ENCODE measurements at places on chromosomes 3 and 15.

- DNase-seq: no peak
Observed at GRCh38 chr15:95687061-95687460, 643.4 kb upstream of the NR2F2 start.

DNA sequence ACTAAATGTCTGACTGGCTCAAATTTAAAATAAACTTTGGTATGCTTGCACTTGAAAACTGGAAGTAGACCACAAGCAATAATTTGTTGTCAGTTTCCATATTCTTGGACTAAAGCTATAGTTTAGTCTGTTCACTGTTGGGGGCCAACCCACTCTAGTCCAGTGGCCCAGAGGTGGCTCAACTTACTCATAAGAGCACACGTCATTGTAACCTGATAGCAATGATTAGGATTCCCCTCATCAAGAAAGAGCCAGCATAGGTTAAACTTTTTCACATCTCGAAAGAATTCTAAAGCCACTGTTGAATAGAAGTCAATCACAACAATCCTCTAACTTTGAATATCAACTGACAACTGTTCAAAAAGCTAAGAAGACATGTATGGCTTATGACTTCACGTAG lies 147.0 kb downstream of the MEIS2 start:
- no peak for DNase-seq

DNA sequence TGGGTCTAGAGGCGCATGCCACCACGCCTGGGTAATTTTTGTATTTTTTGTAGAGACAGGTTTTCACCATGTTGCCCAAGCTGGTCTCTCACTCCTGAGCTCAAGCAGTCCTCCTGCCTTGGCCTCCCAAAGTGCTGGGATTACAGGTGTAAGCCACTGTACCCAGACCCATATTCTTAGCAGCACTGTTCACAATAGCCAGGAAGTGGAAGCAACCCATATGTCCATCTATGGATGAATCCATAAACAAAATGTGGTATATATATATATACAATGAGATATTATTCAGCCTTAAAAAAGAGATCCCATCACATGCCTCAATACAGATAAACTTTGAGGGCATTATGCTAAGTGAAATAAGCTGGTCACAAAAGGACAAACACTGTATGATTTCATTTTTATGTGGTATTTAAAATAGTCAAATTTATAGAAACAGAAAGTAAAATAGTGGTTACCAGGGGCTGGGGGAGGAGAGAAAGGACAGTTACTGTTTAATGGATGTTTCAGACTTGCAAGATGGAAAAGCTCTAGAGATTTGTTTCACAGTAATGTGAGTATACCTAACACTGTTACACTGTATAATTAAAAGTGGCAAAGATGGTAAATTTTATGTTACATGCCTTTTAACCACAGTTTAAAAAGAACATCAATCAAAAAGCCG lies 35.7 kb upstream of the GRAMD1C start:
- DNase-seq: no peak

DNA sequence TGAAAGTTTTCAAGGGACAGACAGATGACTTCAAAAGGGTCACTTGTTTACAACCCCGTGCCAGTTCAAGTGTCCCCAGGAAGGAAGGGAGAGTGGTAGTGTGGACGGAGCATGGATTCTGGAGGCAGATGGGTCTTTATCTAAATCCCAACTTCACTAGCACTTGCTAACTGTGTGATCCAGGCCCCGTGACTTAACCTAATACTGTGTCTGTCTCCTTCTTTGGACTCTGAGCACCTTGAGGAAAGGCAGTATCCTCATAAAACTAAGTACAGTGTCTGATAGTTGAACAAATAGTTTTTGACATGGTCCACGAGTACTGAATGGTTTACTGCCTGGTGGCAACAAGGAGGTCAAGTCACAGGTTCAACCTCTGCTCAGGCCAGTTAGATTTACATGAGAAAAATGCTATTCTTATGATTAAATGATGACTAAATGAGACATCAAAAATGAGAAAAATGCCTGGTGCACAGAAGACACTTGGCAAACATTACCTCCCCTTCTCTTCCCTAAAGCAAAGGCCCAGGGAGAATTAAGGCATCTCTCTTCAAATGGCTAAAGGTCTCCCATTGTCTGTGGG lies 48.9 kb downstream of the ABCC5 start:
- no peak for DNase-seq

DNA sequence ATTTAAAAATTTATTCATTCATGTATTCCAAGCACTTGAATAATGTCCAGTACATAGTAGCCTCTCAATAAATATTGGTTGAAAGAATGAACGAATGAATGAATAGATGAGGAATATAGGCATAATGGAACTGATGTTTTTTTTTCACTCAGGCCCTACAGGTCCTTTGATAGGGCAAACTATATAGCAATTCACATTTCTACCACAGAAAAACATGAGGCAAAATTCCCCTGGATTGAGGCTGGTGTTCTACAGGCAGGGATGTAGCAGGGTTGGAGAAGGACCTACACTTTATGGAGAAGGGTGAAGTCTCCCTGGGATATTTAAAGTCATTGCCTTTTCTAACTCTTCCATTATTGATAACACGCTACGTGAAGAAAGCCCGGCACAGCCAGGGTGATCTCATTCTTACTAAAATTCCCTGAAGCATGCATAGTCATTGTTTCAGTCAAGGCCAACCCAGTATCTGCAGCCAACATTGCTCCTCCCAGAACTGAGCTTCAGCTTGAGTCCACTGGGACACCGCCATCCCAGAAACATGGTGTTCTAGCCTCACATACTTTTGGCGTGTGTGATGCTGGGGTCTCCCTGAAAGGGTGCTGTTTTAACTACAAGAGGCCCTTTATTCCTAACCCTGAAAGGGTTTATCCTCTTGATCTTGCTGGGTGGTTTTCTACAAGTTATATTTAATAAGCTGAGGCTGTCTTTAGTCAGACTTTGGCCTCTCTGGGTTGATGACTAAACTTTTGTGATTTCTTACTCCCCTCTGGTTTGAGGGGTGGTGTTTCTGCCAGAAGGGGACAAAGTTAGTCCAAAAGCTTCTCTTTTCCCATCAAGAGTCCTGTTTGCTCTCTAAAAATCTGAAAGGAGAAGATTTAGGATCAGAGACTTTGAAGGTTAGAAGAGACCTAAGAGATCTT lies 25.9 kb upstream of the FBN1 start:
- no peak for DNase-seq

DNA sequence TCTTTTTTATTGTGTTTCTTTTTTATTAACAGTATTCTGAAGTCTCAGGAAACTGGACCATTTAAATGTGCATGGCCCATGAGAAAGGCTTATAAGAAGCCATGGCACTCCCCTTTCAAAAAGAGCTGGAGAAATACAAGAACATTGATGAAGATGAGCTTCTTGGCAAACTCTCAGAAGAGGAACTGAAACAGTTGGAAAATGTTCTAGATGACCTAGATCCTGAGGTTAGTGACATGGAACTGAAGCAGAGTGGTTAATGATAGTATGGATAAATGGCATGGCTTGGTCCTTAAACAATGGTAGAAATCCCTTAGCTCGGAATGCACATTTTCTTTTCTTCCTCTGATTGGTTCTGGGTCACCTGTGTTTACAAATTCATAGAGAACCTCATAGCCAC lies 14.9 kb downstream of the TMOD2 start:
- DNase-seq: no peak

DNA sequence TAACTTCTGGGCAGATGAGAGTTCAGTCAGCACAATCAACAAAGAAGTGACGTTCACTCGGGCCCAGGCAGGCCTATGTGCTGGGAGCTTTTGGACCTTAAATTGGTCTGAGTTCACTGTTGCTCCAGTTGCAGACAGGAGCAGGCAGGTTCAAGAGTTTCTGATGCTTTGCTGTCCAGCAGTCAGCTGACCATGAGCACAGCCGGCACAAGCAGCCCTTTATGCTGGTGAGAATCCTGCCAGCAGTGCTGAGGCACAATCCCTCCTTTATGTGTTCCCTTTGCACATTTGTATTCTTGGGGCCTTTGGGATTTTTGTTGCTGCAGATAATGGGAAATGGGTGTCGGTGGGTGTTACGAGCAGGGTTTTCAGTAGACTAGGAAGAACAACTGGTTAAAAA lies 81.2 kb upstream of the GOLGA8J start:
- DNase-seq: no peak

GRCh38 chr3:123371859-123372685 lies 76.8 kb downstream of the ADCY5 start:
- DNase-seq: no peak

- DNase-seq: no peak
Observed at GRCh38 chr3:23244324-23245041, 41.4 kb downstream of the UBE2E2 start.

DNA sequence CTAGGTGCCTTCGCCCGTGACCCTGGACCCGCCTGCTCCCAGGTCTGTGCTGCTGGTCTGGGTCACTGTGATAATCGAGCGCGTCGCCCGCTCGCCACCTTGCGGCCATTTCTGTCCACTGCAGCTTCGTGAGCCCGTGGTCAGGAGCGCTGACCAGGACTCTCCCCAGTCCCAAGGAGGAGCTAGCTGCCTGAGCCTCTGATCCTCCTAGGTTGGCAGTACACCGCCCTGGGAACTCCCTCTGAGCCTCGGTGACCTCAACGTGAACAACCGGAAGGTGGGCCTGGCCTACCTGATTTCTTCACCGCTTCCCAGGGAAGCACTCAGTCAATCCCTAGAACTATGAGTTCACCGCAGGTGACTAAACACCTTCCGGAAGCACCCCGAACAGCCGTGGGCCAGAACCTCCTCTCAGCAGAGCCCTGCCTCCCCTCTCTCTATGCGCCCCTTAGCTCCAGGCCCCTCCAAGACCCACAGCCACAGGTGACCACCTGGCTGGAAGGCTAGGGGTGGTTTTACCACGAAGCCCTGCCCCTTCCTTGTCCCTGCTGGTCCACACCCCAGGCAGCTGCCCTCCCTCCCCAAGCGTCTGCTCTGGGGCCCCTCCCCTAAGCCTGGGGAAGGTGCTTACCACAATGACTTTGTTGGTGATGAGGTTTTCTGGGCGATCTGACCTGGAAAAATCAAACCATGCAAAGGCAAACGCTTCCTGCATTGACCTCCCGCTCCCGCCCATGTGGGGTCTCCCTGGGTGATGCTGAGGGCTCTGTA lies 9.7 kb downstream of the PLA2G4D start:
- DNase-seq: no peak

GRCh38 chr3:62818347-62818746 lies 56.9 kb downstream of the CADPS start:
- DNase-seq: no peak

DNA sequence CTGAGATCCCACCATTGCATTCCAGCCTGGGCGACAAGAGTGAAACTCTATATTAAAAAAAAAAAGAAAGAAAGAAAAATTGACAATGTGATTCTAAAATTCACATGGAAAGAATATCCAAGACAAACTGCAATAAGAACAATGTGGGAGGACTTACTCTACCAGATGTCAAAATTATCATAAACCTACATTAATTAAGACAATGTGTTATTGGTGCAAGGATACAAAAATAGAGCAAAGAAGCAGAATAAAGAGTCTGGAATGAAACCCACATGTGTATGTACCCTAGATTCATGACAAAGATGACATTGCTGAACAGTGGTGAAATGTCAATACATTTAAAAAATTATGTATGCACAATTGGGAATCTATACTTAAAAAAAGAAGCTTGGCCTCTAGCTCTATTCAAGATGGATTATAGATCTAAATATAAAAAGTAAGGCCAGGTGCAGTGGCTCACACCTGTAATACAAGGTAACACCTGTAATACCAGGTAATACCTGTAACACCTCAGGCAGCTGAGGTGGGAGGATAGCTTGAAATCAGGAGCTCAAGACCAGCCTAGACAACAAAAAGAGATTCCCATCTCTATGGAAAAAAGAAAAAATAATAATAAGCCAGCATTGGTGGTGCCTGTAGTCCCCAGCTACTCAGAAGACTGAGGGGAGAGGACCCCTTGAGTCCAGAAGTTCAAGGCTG lies 45.7 kb downstream of the ZBTB11 start:
- DNase-seq: no peak

DNA sequence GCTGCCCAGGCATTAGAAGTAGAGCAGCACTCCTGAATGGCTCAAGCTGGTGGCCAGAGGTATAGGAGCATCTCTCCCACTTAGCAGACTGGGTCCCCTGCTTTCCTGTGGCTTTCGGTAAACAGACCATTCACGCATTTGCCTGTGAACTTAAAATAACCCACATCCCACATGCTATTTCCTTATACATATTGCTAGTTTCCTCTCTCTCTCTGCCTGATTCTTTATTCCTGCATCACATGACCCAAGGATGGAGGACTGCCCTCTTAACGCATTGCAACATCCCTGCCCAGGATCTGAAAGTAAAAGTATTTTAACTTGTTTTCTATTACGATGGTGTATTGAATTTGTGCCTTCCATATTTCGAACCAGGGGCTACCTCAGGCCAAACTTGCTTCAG lies 43.4 kb upstream of the NLGN1 start:
- no peak for DNase-seq

DNA sequence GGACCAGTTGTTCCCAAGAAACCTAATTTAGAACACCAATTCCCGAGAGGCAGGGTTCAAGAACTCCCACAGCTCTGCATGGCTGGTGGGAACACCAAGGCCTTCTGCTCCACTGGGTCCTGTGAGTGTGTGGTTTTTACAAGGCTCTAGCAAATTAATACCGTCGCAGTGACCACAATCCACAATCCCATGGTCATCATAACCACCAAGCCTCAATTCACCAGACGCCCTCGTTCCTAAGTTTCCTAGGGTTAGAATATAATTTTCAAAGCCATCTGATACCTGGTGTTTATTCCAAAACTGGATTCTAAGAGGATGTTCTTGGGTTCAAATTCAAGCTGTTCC lies 114.9 kb upstream of the RPL32 start:
- DNase-seq: no peak

DNA sequence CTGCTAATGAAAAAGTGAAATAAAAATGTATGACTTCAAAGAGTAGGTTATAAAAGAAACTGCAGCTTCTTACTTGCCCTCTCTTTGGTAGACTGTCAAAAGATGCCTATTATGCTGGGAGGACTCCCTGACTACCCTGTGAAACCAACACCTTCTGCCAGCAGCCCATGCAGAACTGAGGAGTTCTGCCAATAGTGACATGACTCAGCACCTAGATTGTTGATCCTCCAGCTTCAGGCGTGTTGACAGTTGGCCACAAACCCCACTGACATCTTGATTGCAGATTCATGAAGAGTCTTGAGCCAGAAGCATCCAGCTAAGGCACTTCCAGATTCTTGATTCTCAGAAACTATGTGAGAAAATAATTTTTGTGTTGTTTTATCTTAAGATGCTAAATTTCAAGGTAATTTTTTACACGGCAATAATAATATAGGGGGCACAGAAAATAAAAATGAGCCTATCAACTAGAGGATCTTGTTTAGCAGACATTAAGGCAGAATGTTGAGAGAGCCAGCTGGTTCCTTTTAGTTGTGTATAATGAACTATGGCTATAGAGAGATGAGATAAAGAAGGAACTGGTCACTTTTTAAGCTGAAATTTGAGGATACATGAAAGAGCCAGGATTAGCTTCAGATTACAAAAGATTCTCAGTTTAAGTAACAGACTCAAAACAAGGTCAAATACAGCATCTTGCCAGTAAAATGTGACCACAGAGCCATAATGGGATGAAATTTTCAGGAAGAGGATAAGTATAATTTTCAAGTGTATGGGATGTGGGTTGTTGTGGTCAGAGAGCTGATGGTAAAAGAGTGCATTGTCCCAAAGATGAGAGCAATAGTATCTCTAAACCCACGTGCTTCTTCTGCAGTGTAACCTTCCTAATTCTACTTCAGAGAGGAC lies 588.7 kb upstream of the CBLB start:
- no peak for DNase-seq
